AG20443 (cell line): ENCODE measurements at places on chromosomes 16 and 17.

- DNase-seq = no peak
Measured at GRCh38 chr17:56742601-56743000, 91.1 kb downstream of the C17orf67 start.

- DNase-seq = peak; percentile 63
Measured at GRCh38 chr16:28131181-28131580, 67.7 kb upstream of the GSG1L start.

GRCh38 chr17:44071198-44071520 is 624 bp downstream of the G6PC3 start:
- DNase-seq = no peak

DNA sequence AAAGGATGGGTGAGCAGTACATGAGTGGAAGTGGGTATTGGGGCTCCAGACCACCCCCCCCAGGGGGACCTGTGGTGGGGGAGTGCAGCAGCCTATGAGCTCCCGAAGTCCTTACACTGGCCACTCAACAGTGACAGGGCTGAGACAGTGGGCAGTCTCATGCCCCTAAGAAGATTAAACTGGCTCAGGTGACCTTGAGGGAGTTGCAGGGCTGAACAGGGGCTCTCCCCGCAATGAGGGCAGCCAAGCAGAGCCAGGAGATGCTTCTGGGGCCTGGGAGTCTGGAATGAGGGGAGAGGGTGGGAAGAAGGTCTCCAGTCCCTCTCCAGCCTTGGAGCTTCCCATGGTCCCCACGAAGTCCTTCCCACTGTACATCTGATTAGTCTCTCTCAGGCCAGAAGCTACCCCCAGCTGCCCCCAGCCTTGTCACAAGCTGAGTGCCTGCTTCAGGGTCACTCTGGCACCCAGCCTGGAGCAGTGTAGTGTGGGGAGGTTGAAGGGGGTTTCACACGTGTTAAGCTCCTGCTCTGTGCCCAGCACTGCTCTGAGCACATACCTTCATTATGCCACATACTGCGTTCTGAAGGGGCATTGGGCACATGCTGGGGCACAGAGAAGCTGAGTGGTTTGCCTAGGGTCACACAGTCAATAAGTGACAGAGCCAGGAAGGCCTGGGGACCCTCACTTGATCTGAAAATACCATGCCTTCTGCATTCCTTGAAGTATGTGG is 1.0 kb upstream of the CDH16 start:
- no peak for DNase-seq

- DNase-seq = no peak
Measured at GRCh38 chr17:78141437-78142118, 4.6 kb upstream of the C17orf99 start.

DNA sequence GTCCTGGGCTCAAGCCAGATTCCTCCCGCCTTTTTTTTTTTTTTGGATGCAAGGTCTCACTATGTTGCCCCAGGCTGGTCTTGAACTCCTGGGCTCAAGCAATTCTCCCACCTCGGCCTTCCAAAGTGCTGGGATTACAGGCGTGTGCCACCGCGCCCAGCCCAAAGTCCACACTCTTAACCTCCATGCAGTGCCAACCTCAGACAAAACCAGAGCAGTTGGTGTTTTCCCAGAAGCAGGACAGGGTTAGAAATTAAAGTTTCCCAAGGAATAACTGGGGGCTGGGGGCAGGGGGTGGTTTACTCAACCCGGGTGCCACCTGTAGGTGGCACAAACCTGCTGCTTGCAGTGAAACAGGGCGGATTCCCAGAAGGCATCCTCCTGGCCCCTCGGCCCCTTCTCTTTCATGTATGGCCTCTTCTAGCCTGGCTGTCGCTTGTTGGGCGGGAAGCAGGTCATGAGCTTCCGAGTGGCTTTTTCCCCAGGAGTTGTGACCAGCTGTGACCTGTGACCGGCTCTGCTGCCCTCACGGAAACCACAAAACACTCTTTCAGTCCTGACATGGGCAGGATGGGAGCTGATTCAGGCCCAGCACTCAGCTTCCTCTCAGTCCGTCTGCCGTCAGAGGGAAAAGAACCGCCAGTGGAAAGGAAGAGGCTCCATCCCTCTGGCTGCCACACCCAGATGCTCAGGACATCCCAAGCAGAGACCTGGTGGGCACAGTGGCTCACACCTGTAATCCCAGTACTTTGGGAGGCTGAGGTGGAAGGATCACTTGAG is 25.6 kb upstream of the USP7 start:
- DNase-seq = no peak

GRCh38 chr16:77290451-77291115 is 91.4 kb downstream of the SYCE1L start:
- no peak for DNase-seq

DNA sequence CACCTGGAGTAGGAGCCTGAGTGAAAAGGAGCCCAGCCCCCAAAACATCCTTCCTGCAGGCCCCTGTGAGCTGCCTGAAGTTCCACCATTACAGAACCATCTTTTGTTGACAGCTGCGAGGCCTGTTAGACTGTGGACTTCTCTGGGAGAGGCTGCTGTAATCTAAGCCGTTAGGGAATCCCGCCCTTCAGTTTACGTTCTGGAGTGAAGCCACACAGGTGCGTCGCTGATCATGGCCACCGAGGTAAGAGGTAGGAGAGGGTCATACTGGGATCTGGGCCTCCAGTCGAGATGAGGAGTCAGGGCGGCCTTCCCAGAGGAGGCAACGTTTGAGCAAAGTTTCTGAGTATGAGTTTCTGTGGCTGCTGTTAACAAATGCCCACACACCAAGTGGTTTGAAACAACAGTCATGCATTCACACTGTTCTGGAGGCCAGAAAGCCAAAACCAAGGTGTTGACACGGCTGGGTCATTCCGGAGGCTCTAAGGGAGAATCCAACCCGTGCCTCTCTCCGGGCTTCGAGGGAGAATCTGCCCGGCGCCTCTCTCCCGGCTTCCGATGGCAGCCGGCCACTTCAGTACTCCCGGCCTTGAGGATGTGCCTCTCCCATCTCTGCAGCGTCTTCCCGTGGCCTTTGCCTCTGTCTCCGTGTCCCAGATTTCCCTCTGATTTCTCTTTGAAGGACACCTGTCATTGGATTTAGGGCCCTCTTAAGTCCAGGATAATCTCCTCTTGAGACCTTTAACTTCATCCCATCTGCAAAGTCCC is 26.6 kb upstream of the ATP2C2 start:
- no peak for DNase-seq

DNA sequence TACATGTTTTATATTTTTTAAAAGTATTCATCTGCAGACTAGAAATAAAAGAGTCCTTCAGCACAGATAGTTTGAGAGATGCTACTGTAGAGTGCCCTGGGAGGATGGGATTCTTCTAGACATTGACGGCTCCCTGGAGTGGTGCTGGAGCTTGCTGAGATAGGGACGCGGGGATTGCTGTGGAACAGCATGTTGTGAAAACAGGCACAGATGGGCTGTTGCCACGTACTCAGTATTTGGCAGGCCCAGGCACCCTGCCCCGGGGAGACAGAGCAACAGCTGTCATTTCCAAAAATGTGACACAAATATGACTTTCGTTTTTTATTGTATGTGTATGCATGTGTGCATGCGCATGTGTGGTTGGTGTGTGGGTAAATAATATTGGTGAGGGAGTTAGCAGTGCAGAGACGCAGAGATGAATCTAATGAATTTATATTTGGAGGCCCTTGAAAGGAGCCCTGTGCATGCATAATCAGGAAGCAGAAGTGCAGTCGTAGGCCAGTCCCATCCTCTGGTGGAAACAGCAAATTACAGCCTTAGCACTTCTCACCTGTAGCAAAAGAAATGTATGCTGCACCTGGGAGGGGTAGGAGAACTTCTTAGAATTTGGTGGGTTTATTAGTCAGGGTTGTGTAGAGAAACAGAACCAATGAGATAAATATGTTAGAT is 6.2 kb upstream of the ABCA8 start:
- no peak for DNase-seq

DNA sequence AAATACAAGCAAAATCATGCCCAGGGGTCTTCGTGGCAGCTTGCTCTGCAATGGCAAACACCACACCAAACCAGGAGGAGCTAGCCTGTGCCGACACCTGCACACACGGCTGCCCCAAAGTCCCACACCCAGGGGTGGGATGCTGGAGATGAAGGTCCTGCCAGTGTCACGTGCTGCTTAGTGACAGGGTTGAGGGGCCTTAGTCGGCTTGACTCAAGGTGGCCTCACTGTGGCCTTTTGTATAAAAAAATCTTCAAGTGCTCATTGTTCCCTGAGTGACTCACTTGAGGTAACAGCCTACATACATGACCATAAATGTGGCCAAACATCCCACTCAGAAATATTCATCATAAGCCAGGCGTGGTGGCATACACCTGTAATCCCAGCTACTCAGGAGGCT is 7.3 kb downstream of the TRIM65 start:
- DNase-seq = no peak

GRCh38 chr17:39200070-39200879 is at the start of gene RPL19:
Gene RPL19, plus strand, starts transcription at chr17:39200283. Its CDS starts 62 bp downstream, at chr17:39200345.
- DNase-seq = peak; percentile 92

DNA sequence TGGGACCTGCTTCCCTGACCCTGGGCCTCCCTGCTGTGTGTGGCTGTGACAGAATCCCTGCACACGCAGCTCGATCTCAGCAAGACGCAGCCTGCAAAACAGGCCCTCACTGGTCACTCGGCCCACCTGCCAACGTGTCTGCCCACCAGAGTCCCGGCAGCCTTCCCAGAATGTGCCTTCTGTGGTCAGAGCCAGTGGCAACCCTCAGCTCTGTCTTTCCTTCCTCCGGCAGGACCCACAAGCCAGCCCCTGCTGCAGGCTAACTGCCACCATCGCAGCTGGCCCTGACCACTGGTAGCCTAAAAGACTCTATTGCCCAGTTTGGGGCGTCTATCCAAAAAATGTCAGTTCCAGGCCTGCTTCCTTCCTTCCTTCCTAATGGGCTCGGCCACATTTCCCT is 83.2 kb downstream of the LITAF start:
- DNase-seq = no peak

GRCh38 chr16:75794426-75794825 is 68.1 kb upstream of the CPHXL start:
- DNase-seq = no peak
